Activated CD8-positive, alpha-beta memory T cell treated with anti-CD3 and anti-CD28 coated beads, Interleukin-2, amount 10 ng/mL, durations not matched to agents 7 days and 5 days (primary cell): ENCODE measurements at places on chromosomes 3 and 15. TPM values are rescaled to one million over a fixed set of nuclear protein-coding genes. Genes with fewer than 3 reads are reported as not detected.

DNA sequence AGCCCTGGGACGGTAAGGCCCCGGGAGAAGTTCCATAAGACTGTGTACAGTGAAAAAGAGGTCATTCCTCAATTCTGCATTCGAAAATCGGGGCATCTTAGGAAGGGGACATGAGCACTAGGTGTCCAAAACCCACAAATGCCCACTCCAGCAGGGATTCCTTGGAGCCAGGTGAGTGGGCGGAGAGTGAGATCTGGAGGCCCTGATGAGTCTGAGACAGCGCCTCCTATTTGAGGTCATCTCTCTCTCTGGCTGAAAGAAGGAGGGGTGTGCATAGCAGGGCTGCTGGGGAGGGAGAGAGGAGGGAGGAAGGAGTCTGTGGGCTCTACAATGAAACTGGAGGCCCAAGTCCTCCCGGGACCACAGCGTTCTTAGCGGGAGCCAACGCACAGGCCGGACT lies 38.1 kb upstream of the LACTB start:
- H3K36me3 ChIP-seq = no peaks in the 10 kb centered on the region
- no peaks in the 10 kb centered on the region for H3K4me1 ChIP-seq
- DNase-seq = no peak

GRCh38 chr3:72099326-72100079 lies 314.6 kb upstream of the PROK2 start:
- no peak for DNase-seq
- no peak overlapping the region for H3K4me3 ChIP-seq
- no peak overlapping the region for H3K27ac ChIP-seq
- H3K27me3 ChIP-seq = peaks cover 8% of the 10 kb centered on the region
- peaks cover 22% of the 10 kb centered on the region for H3K4me1 ChIP-seq
- no peaks in the 10 kb centered on the region for H3K36me3 ChIP-seq

DNA sequence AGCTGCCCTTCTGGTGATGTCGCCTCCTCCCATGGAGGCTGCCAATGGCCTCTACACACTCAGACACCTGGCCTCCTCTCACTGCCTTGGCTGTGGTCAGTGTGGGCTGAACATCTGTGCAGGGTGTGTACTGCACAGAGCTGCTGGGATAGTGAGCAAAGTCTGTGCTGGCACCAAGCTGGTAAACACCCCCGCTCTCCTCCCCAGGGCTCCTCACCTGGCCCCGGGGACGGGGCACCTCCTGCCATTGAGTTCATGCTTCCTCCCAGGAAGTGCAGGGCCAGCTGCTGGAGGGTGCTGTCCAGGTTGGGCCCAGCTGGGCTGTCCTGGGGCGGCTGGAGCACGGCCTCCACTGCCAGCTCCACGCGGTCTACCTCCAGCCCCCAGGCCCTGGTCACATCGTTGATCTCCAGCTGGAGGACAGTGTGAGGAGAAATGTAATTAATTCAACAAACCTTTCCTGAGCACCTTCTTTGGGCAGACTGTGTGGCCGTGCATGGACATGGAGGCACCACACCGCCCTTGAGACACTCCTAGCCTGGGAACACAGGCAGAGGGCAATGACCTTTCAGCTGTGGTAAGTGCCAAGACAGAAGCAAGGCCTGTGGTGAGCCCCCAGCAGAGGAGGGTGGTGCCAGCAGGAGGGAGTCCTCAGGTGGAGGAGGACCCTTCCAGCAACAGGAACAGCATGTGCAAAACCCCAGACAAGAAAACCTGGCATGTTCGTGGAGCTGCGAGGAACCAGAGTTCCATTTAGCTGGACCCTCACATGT lies 6.8 kb downstream of the STOML1 start:
- peak; percentile 23 for DNase-seq
- peaks cover 24% of the 10 kb centered on the region for H3K4me1 ChIP-seq
- no peaks in the 10 kb centered on the region for H3K27me3 ChIP-seq
- H3K36me3 ChIP-seq = no peaks in the 10 kb centered on the region

GRCh38 chr3:123424999-123425712 lies 23.7 kb downstream of the ADCY5 start:
- no peak for DNase-seq
- no peak overlapping the region for H3K27ac ChIP-seq

- H3K36me3 ChIP-seq = peaks cover 54% of the 10 kb centered on the region
- H3K4me3 ChIP-seq = peak overlapping the region; percentile 17
- peaks cover 83% of the 10 kb centered on the region for H3K4me1 ChIP-seq
- H3K27me3 ChIP-seq = no peaks in the 10 kb centered on the region
- H3K27ac ChIP-seq = peak overlapping the region; percentile 63
Measured at GRCh38 chr3:156685752-156686151, 11.4 kb downstream of the TIPARP start.

DNA sequence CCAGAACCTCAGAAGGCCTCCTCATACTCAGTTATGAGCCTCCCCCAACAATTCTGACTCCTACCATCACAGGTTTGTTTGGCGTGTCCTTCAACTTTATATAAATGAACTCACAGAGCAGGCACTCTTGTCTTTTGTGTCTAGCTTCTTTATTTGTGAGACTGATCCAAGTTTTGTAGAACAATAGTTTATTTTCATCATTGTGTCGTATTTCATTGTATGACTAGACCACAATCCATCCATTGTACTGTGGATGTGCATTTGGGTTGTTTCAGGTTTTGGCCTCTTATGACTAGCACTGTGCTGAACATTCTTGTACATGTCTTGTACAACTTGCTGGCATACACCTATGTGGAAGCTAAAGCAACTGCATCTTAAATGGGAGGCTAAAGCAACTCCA lies 292.8 kb upstream of the LYSMD4 start:
- no peak for DNase-seq
- no peaks in the 10 kb centered on the region for H3K4me1 ChIP-seq
- H3K27me3 ChIP-seq = no peaks in the 10 kb centered on the region
- no peaks in the 10 kb centered on the region for H3K36me3 ChIP-seq

DNA sequence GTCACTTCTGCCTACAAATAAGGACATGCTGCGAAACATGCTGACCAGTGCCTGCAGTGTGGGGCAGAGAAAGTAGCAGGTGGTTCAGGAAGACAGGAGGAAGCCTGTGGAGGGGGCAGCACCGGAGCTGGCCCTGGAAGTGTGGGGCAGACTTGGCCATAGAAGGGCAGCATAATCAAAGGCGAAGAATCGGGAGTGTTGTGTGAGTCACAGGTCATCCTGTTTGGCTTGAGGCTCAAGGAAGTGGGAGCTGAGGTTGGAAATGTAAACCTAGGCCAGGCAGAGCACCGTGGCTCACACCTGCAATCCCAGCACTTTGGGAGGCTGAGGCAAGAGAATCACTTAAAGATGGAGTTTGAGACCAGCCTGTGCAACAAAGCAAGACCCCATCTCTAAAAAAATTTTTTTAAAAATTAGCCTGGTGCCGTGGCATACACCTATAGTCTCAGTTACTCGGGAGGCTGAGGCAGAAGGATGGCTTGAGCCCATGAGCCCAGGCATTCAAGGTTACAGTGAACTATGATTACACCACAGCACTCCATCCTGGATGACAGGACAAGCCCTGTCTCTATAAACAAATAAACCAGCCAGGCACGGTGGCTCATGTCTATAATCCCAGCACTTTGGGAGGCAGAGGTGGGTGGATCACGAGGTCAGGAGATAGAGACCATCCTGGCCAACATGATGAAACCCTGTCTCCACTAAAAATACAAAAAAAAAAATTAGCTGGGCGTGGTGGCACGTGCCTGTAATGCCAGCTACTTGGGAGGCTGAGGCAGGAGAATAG lies 54.0 kb downstream of the FAM43A start:
- DNase-seq = no peak
- no peak overlapping the region for H3K27ac ChIP-seq
- H3K4me1 ChIP-seq = peaks cover 4% of the 10 kb centered on the region
- no peaks in the 10 kb centered on the region for H3K36me3 ChIP-seq
- no peak overlapping the region for H3K4me3 ChIP-seq
- peaks cover 35% of the 10 kb centered on the region for H3K27me3 ChIP-seq

GRCh38 chr3:44076221-44076829 lies 165.4 kb upstream of the TOPAZ1 start:
- H3K4me1 ChIP-seq = no peaks in the 10 kb centered on the region
- no peak overlapping the region for H3K27ac ChIP-seq
- H3K36me3 ChIP-seq = no peaks in the 10 kb centered on the region
- no peak for DNase-seq
- peaks cover 19% of the 10 kb centered on the region for H3K27me3 ChIP-seq
- H3K4me3 ChIP-seq = no peak overlapping the region

DNA sequence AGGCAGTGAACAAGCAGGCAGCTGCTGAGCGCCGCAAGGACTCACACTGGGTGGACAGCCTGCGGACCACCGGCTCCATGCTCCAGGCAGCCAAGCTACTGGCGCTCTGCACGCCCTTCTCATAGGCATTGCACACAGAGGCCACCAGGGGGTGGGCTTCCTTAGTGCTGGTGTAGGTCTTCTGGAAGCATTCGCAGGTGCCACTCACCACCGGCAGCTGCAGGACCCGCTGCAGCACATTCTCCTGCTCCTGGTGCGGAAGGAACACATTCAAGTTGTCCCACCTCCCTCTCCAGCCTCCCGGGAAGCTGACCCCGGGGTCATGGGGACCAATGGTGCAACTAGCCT lies 6.0 kb downstream of the PLIN1 start:
- DNase-seq = no peak
- H3K4me3 ChIP-seq = no peak overlapping the region
- no peak overlapping the region for H3K27ac ChIP-seq
- no peaks in the 10 kb centered on the region for H3K27me3 ChIP-seq
- H3K36me3 ChIP-seq = no peaks in the 10 kb centered on the region

DNA sequence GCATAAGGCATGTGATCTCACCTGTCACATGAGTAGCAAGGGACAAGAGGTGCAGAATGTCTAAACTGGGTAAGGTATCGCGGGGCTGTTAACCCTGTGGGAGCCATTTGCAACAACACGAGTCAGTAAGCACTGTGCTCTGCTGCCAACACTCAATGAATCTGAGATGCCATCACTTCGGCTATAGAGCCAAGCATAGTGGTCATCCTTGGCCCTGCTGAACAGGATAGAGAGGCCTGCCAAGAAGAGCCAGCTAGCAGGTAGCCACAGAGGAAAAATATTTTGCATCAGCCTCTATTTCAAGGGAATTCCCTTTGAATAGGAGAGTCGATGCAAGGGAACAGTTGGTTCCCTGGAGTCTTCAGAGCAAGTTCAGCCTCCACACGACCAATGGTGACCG lies 137.8 kb downstream of the NTRK3 start:
- no peaks in the 10 kb centered on the region for H3K4me1 ChIP-seq
- H3K27ac ChIP-seq = no peak overlapping the region
- no peaks in the 10 kb centered on the region for H3K27me3 ChIP-seq
- no peaks in the 10 kb centered on the region for H3K36me3 ChIP-seq
- no peak for DNase-seq

GRCh38 chr3:186368717-186369116 lies 6.7 kb upstream of the DGKG start:
- no peaks in the 10 kb centered on the region for H3K36me3 ChIP-seq
- H3K27ac ChIP-seq = no peak overlapping the region
- no peak for DNase-seq
- no peak overlapping the region for H3K4me3 ChIP-seq
- peaks cover 46% of the 10 kb centered on the region for H3K27me3 ChIP-seq
- H3K4me1 ChIP-seq = no peaks in the 10 kb centered on the region

DNA sequence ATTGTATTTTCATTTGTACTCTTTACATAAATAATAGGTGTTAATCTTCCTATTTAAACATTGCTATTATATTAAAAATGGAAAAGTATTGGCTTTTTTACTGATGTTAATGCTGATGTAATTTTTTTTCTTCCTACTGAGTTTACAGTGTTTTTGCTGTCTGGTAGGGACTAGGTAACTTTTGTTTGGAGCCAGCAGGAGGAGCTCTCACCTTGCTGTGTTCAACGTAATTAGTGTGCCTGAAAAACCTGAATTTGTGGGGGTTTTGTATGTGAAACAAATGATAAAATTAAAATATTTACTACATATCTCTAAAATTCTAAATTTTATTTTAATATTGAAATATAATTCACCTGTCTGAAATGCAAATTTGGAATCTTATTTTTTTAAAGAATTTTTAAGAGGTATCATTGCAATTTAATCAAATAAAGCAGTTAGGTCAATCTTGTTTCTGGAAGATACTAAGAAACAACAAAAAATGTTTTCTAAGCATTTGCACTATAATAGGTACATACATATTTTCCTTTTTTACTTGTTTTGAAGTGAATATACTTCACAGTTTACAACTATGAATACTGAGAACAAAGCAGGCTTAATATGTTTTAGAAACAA lies 48.8 kb downstream of the EPHA6 start:
- H3K27me3 ChIP-seq = no peaks in the 10 kb centered on the region
- no peak overlapping the region for H3K27ac ChIP-seq
- DNase-seq = no peak
- H3K36me3 ChIP-seq = no peaks in the 10 kb centered on the region

DNA sequence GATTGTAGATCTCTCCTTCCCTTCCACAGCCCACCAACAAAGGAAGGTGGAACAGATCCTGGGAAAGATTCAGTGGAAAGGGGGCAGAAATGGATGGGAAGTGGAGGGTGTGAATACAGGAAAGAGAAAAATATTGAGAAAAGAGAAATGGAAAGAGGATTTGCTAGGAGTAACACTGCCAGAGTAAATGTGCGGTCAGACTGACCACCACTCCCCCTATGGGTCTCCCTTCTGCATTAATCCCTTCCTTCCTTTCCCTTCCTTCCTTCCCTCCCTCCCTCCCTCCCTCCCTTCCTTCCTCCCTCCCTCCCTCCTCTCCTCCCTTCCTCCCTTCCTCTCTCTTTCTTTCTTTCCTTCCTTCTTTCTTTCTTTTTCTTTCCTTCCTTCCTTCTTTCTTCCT lies 12.0 kb upstream of the COMMD2 start:
- DNase-seq = no peak
- no peak overlapping the region for H3K4me3 ChIP-seq
- no peaks in the 10 kb centered on the region for H3K36me3 ChIP-seq

- DNase-seq = no peak
- H3K27me3 ChIP-seq = peaks cover 2% of the 10 kb centered on the region
- H3K4me3 ChIP-seq = no peak overlapping the region
- H3K36me3 ChIP-seq = no peaks in the 10 kb centered on the region
Measured at GRCh38 chr3:61333192-61333961, 82.1 kb upstream of the FHIT start.

DNA sequence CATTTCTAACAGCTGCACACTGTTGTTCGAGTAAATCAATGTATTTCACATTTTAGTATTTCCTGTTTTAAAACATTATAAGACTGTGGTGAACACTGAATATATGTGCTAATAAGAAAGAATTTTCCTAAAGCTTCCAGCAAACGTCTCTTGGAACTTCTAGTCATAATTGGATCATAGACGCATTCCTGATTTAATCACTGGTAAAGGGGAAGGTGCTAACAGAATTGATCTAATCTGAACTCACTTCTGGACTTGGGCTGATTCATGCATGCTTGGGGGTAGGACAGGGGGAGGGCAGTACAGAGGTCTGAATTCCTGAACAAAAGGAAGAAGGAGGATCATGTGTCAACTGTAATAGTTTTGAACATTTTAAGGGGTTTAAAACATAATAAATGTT lies 7.3 kb upstream of the LEKR1 start:
- no peak overlapping the region for H3K4me3 ChIP-seq
- DNase-seq = no peak
- H3K27ac ChIP-seq = peak overlapping the region; percentile 3
- H3K36me3 ChIP-seq = peaks cover 6% of the 10 kb centered on the region

GOLGA6L4 gene
- 3.6 TPM for total RNA-seq

FMN1 gene
- not detected for total RNA-seq

ADIPOQ gene
- total RNA-seq = not detected

LRRC2 gene
- total RNA-seq = not detected

PDZRN3 gene
- total RNA-seq = not detected

PEAK1 gene
- 29.1 TPM for total RNA-seq

SLC22A14 gene
- not detected for total RNA-seq

UBAP1L gene
- 3.3 TPM for total RNA-seq

NPAP1 gene
- not detected for total RNA-seq

GPR176 gene
- total RNA-seq = not detected

FGF7 gene
- not detected for total RNA-seq
